Jurkat, Clone E6-1 (cell line): ENCODE measurements at places on chromosomes 13 and 19.

DNA sequence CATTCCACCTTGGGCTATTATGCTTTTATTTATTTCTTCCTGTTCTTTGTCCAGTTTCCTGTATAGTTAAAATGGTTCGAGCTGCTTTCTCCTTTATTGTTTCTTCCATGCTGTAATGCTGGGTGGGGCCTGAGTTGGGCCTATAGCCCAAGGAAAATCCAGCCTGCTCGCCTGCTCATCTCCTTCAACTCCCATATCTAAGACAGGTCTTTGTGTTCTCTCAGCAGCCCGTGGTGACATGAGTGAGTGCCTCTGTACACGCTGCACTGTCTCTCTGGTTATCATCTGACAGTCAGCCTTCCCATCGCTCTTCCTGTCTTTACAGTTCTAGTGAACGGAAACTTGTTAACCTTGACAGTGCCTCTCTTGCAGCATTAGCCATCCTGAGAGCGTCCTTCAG, 221.9 kb upstream of the SLC10A2 start:
- no peak for DNase-seq

DNA sequence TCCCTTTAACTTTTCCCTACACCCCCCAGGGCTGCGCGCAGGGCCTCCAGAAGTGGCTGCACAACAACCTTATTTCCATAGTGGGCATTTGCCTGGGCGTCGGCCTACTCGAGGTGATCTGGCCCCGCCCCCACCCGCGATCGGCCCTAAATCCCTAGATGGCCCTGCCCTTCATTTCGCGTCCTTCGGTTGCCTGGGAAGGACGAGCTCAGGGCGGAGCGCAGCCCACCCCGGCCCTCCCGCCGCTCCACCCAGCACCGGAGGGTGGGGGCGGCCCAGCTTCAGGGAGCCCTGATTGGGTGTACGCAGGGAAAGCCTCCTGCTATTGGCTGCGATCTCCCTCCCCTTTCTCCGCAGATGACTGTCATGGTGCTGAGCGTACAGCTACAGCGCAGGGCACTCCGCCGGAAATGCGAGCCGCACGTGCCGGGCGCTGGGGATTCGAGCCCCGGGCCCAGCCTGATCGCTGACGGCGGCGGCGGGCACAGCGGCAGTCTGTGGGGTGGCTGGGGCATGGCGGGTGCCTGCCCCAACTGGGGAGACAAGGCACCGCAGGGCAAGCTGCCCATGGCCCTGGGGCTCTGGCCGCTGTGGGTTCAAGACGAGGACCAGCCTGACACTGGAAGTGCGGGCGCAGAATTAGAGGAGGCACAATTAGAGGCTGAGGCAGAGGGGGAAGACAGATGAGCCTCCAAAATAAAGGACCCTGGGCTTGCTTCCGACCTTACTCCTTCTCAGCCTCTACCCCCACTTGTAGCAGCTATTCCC, 4.3 kb downstream of the CD37 start:
- no peak for DNase-seq

DNA sequence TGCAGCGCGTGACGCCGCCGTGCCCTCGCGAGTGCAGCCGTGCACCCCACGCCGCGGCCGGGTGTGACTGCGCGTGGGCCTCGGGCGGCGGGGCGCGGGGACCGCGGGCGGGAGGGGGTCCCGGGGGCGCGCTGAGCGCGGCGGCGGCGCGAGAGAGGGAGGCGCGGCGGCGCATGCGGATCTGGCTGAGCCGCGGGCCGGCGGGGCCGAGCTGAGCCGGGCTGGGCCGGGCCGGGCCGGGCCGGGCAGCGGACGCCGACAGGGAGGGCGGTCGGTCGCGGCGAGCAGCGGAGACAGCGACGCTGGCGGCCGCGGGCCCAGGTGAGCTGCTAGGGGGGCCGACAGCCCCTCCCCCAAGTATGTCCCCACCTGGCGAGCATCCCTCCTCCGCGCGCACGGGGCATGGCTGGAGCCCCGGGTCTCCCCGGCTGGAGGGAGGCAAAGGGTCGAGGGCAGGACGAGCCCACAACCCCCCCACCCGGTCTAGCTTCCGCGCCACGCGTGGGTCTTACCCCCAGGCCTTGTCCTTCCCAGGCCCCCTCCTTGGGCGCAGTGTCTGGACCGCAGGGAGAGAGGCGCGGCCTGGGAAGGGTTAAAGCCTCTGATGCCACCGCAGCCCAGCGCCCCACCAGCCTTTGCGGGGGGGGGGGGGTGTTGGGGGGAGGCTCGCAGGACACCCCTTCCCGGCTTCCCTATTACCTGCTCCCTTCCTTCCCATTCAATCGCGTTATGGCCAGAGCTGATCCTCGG, at the start of gene SPTBN4:
Gene SPTBN4, plus strand, starts transcription at position 17 of the 750 bp plus-strand sequence. CDS start 5,621 bp downstream, outside the sequence.
- DNase-seq, result no peak

DNA sequence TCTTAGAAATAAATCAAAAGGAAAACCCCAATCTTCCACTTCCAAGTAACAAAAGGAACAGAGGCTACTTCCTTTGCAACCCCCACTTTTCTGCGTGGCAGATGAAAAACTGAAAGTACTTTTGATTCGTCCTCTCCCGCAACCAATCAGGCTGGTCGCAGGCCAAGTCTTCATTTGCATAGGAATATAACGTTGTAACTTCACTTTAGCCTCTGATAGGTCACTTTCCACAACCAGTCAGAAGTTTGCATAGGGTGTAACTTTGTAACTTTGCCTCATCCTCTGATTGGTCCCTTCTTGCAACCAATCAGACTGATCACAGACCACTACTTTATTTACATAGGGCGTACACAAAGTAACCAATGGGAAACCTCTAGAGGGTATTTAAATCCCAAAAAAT, 37.2 kb downstream of the TGDS start:
- peak; percentile 56 for DNase-seq

DNA sequence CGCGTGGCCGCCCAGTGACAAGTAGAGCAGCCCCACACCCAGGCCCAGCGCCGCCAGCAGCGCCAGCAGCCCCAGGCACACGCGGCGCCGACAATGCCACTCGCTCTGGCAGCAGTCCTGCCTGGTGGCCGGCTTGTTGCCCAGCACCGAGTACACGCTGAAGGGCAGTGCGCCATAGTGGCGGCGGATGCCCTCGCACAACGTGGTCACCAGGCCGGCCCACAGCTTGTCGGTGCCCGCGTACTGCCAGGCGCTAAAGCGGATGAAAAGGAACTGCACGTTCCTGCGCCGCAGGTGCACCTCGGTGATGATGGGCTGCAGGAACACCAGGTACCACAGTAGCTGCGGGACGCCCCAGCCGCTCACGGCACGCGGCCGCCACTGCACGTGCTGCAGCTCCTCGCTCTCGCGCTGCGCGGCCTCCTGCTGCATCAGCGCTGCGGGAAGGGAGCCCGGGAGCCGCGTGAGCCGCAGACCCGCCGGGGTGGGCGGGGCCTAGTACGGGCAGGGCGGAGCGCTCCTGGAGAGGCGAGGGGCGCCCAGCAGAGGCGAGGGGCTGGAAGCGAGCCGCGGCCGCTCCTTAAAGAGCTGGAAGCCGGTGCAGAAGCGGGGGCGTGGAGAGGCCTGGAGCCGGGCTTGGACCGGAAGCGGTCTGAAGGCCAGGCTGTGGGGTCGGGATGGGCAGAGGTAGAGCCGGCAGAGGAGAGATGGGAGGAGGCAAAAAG, 7.3 kb downstream of the NKPD1 start:
- DNase-seq, result no peak

DNA sequence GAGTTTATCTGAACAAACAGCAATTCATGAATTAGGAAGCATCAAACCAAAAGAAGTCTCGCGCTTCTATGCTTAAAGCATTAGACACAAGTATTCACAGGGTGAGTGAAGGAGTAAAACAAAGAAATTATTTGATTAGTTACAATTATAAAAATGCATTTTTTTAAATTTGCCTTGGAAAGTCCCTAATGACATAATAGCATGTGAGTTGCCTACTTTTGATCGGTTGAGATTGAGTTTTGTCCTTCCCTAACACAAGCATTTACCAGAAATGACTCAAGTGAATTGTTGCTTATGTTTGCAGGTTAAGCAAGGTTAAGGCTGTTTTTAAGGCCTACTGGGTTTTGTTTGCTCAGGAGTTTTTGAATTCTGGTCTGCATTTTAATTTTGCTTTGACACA, 389 bp upstream of the ZNF649 start:
- no peak for DNase-seq

DNA sequence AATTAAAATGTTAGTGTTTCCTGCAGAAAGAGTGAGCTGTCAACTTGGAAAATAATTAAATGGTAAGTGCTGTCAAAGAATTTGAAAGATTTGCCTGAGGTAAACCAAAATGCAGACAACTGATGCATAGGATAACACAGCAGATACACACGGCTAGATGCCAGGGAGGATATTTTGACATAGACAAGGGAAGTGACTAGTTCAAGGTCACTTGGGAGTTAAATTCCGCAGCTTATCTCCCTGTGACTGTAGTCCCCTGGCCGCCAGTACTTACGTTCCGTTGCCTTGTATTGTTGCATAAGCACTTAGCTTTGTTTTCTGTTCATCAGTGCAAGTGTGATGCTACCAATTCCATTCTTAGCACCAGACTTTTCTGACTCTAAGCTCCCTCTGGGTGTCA, 247.3 kb upstream of the MAB21L1 start:
- DNase-seq, result no peak

DNA sequence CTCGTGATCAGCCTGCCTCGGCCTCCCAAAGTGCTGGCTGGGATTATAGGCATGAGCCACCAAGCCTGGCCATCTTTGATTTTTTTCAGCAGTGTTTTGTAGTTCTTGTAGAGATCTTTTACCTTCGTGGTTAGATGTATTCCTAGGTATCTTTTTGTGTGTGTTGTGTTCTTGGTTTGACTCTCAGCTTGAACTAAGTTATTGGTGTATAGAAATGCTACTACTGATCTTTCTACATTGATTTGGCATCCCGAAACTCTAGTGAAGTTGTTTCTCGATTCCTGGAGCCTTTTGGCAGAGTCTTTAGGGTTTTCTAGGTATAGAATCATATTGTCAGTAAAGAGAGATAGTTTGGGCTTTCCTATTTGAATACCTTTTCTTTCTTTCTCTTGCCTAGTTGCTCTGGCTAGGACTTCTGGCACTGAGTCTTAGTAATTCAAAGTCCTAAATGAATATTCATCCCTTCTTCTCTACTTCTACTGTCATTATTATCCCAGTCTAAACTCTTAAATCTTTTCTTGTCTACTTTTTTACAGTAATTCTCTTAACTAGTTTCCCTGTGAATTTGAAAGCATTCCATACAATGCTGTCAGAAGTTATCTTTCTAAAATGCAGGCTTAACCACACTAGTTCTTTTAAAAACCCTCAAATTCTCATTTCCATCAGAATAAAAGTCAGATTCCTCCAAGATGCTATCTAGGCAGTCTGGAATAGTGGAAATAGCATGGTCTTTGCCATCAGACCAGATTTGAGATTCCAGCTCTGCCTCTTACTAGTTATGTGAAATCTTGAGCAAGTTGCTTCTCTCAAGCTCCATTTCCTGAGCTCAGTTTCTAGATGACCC, 7.0 kb downstream of the GPR18 start:
- DNase-seq, result no peak

- DNase-seq, result no peak
These were observed 1230.1 kb upstream of the SLC10A2 start for GRCh38 chr13:104296286-104296685.

- DNase-seq, result peak; percentile 78
These were observed 94.1 kb downstream of the PCCA start for GRCh38 chr13:100182900-100183490.
